Stimulated activated CD4-positive, alpha-beta T cell treated with anti-CD3 and anti-CD28 coated beads, Interleukin-2, amount 100 ng/mL, for 48 hours (primary cell): ENCODE measurements at places on chromosomes 1 and 21.

GRCh38 chr1:17816511-17816910, 61.4 kb downstream of the ACTL8 start:
- DNase-seq, result no peak

DNA sequence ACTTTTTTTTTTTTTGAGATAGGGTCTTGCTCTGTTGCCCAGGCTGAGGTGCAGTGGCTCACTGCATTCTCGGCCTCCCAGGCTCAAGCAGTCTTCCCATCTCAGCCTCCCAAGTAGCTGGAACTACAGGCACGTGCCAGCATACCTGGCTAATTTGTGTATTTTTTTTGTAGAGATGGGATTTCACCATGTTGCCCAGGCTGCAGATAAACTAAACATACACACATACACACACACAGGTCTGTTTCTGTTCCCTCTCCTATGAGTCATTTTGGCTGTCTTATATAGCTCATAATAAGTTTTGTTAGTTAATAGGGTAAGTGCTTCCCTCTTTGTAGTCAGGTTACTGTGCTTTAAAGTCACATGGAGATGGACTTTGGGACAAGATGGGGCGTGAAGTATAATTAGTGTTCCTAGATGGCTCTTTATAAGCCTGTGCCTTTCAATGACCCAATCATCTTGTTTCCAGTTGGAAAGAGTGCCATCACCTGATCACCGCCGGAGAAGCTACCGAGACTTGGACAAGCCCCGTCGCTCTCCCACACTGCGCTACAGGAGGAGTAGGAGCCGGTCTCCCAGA, 9.1 kb downstream of the PRPF38A start:
- DNase-seq, result no peak

DNA sequence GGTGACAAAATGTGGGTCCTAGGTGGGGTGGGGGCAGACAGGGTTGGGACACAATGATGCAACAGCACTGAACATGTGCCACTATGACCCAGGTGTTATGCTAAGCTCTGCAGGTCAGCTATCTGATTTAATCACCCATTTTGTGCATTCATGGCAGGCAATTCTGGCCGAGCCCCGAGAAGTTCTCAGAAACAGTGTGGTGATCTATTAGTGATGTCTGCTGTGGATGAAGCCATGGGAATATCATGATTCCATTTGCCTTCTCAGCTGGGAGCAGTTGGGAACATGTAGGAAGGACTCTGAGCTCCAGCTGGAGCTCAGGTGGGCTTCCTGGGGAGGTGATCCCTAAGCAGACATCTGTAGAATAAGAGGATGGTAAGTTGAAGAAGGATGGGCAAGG, 194.0 kb upstream of the POU3F1 start:
- no peak for DNase-seq

DNA sequence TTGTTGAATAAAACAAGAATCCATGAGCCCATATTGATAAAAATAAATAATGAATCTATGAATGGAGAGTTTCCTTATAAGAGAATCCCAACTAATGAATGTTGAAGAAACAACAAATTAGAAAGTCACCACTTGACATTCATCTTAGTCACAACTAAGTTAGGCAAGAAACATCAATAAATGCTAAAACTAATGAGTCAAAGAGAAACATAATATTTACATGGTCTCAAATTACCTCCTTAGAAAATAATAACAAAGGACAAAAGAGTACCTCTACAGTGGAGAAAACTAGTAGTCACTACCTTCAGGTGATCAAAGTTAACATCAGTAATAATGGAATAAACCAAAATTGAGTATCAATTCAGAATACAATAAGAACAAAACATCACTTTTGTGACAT, 93.5 kb downstream of the AKT3 start:
- DNase-seq, result no peak

DNA sequence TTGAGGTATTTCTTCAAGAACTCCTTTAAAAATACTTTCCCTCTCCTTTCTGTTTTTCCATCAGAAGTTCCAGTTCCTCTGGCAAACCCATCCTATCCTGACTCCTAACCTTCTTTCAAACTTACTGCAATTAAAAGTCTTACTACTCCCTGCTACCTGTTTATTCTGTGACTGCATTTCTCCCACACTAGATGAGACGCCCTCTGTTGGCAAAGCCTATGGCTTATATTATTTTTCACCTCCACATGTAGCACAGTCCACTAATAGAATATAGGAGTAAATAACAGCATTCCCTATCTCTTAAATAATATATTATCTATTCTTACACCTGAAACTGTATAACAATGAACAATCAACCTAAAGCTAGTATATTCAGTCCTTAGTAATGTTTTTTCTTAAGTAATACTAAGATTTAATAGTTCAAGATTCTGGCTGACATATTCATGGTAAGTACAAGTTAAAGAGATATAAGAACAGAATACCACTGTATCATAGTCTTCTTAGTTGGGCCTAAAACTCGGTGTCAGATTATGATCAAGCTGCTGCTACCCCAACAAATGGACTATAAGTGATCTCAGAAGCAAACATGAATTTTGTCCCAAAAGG, 54.8 kb downstream of the RAB3GAP2 start:
- DNase-seq, result no peak

GRCh38 chr1:11841245-11842153, 6.1 kb downstream of the NPPA start:
- DNase-seq, result no peak

DNA sequence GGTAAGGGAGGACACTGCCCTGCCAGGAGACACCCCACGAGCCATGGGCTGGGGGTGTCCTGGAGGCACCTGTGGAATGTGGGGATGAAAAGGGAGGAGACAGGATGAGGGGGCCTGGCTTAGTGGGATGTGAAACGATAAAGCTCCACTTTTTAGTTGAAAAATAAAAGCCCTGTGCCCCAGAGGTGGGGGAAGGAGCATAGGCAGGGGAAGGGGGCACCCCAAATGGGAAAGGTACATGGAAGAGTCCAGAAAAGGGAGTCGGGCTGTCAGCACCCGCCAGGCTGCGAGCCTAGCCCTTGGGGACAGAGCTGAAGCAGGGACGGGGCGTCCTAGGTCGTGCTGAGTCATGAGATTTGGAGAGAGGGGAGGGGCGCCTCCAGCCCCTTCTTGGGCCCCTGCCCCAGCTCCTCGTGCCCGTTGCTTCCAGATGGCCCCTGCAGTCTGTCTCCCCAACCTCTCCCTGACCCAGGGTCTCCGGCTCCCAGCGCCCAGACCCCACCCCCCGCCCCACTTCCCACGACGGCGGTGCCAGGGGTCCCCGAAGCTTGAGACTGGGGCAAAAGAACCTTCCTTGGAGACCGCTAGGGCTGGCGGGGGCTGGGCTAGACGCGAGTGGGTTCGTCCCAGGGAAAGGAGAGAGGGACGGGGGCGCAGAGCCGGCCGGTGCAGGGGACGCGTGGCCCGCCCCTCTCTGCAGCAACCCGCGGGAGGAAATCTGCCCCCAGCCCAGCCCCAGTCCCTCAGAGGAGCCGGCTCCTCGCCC, 795 bp downstream of the SYT2 start:
- no peak for DNase-seq

DNA sequence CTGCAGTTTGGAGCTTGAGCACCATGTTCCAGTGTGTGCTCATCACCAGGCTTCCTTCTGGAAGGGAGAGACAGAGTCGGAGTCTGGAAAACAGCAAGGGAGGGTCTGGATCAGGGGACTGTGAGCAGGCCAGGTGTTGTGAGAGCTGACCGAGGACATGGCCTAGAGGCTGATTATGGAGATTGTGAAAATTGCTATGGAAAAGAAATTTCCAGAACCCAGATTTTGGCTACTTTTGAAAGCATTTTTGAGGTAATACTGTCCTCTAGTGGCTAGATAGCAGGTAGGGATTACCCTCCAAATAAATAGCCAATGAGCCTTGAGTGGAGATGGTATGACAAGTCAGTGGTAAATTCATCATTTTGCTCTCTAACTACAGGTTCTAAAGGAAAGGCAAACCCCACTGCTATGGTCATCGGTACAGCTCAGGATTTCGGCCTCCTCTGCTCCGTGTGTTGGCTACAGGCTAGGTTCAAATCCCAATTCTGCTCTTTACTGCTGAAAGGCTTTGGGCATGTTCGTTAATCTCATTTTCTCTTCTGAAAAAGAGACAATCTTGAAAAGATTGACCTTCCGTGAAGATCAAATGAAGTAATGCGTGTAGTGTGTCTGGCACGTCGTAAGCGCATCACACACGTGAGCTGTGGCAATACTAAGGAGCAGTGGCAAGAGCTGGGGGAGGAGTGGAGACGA, 1.0 kb upstream of the HAO2 start:
- no peak for DNase-seq

- DNase-seq, result no peak
These were observed 102.1 kb downstream of the DAB1 start for GRCh38 chr1:57321776-57322175.

- no peak for DNase-seq
These were observed 69.2 kb downstream of the MORN1 start for GRCh38 chr1:2322065-2322571.

DNA sequence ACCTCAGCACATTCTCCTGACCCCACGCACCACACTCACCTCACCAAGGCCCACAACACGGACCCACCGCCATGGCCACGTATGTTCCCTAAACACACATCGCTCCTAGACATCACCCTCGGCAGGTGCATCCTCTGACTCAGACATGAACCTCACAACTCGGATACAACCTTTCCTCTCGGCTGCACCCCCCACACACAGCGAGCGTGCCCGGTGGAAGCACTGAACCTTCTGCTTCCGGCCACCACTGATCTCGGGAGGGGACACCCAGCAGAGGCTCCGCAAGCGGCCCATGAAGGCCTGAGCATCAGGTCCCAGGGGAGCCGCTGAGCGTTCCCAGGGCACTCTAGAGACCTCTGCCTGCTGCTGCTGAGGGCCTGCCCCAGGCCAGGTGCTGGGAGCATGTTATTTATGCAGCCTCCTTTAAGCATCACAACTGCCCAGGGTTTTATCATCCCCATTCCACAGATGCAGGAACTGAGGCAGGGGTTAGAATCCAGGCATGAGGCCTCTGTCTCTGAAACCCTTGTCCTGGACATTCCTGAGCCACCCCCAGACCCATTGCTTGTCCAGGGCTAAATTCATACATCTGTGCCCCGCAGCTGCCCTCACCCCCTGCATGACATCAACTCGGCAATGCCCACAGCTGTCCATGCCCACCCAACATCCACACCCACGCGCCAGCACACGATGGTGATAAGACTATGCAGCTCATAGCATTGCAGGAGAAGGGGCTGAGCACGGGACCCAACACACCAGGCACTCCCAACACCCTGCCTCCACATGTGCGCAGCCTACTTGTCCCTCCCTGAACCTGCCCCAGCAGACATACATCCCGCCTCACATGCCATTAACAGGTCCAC, 27.0 kb downstream of the SDC3 start:
- DNase-seq, result no peak

DNA sequence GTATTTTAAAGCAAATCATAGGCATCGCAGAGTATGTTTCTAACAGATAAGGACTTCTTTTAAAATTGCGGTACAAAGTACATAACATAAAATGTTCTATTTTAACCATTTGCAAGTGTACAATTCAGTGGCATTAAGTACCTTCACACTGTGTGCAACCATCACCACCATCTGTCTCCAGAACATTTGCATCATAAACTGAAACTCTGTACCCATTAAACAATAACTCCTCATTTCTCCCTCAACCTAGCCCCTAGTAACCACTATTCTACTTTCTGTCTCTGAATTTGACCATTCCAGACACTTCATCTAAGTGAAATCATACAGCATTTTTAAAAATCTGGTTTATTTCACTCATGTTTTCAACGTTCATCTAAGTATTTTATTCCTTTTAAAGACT, 16.6 kb upstream of the ATF3 start:
- no peak for DNase-seq

- no peak for DNase-seq
These were observed 409.1 kb downstream of the SETD4 start for GRCh38 chr21:35651196-35651595.

DNA sequence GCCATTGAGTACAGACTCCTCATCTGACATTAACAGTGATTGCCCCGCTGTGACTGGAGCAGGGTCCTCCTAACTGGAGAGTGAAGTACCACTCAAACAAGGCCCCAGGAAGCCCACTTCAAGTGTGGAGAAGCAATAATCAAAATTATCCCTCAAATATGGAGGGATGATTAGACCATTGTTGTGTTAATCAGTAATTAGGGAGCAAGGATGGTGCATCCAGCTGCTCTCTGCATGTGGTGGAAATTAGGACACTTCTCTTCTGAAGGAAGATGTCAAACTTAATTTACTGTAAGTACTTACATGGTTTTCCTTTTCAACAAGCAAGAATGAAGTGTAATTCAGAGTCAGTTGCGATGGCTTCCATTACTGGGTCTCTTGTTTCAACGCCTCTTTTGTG, 3.4 kb upstream of the ZP4 start:
- DNase-seq, result no peak

- DNase-seq, result no peak
These were observed 20.9 kb upstream of the DYNLT5 start for GRCh38 chr1:66731170-66731865.

DNA sequence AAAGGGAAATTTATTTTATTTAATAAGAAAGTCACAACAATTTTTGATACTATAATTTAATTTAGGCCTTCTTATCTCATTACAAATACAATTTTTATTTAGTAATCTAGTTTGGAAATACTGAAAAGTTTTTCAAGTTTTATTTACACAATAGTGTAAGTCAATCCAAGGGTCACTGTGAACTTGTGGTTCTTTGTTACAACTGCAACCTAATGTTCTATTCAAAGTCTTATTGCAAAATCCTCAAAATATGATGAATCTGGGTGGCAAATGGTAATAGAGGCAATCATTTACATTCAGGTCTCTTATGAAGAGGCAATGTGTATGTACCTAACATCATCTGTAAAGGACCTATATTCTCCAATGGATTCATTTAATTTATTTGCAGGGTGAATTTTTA, 421.2 kb downstream of the DPYD start:
- DNase-seq, result no peak

DNA sequence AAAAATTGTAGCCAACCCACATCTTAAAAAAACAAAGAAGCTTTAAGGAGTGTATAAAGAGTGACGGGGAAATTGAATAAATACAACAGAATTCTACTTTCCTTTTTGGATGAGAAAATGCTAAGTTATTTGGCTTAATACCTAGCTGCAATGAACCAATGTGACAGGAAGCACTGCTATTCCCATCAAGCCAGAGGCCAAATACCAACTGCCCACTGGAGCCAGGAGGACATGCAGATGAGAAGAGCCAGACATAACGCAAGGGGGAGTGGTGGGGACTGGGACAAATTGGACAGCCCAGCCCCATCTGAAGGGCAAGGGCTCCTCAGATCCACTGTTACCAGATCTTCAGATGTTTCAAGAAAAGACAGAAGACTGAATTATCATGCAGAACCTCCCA, 25.7 kb downstream of the DNAJC11 start:
- no peak for DNase-seq

- DNase-seq, result no peak
These were observed 51.1 kb upstream of the LDLRAP1 start for GRCh38 chr1:25492323-25492722.
